Brain (organoid and tissue), 16 donors: ENCODE measurements at places on chromosomes 5 and 9.

GRCh38 chr5:143481697-143482531 lies 78.4 kb upstream of the NR3C1 start:
- DNase-seq = no peak

DNA sequence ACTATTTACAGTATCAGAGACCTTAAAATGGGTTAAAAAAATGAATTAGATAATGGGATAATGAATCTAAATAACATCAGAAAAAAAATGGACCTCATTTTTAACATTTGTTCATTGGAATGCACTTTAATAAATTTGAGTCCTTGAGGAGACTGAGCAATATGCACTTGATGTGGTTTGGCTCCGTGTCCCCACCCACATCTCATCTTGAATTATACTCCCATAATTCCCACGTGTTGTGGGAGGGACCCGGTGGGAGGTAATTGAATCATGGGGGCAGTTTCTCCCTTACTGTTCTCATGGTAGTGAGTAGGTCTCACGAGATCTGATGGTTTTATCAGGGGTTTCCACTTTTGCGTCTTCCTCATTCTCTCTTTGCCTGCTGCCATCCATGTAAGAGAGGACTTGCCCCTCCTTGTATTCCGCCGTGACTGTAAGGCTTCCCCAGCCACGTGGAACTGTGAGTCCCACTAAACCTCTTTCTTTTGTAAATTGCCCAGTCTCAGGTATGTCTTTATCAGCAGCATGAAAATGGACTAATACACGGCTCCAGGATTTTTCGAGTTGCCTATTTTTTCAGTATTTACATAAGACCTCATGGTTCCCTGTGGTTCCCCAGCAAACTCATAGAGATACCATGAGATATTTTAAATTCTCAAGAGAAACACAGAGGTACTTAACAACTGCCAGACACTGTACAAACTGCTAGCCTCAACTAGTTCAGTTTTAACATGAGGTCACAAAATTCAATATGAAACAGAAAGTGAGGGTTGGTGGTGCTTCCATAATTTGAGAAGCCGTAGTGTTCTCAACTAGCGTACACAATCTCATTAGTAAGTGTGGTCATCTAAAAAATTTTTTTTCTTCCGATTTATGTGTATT lies 128.3 kb downstream of the TLE1 start:
- DNase-seq = no peak

GRCh38 chr5:178625679-178626483 lies 969 bp downstream of the CLK4 start:
- DNase-seq = no peak

DNA sequence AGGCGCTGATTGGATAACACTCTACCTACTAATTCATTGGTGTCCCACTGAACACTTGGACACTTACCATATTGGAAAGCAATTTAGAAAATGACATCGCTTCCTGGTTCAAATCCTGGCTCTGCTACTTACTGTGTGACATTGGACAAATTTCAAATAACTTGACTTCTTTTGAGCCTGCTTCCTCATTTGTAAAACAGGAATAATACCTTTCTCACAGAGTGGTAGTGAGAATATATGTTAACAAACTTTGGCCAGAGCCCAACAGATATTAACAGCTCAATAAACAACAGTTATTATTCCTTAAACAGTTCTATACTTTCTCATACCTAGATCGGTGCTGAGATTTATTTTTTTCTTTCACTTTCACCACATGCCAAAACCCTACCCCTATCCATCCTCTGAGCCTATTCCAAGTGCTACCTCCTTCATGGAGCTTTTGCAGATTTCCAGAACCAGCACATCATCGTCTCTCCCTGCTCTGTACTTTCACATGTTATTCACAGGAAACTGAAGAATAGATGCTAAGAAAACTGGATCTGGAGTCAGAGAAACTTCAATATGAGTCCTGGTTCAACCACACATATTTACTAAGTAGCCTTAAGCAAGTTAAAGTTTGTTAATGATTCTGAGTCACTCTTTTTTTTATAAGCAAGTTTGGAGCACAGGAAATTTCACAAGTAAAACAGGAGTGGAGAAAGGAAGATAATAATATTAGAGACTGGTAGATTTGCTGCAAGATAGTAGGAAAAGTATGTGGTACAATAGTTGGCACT lies 92.3 kb downstream of the STRBP start:
- DNase-seq = no peak

- peak; percentile 60 for DNase-seq
Measured at GRCh38 chr9:125756518-125756917, 9.3 kb downstream of the PBX3 start.

GRCh38 chr9:105188746-105189145 lies 55.7 kb upstream of the SLC44A1 start:
- DNase-seq = no peak

GRCh38 chr9:105127863-105128220 lies 116.6 kb upstream of the SLC44A1 start:
- DNase-seq = no peak

GRCh38 chr5:141848744-141849414 lies 29.3 kb downstream of the PCDH1 start:
- DNase-seq = no peak

DNA sequence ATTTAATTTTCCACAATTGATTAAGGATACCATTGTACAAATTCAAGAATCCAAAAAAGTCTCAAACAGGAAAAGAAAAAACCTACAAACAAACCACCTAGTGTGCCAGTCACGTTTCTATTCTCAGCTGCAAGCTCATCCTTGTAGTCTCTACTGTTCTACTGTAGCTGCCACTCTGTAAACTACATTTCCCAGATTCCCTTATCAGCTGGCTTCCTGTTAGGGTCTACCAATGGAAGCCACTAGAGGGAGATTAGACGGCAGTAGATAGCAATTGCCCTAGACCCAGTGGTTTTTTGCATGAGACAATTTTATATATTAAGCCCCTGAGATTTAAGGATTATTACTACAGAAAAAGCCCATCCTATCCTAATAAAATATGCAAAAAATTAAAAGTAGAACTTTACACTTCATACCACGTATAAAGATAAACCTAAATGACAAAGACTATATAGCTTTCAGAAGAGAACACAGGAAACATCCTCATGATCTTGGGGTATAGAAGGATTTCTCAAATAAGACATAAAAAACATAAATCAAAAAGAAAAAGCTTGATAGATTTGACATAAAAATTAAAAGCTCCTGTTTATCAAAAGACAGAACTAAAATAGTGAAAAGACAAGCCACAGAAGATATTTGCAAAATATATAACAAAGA lies 37.4 kb downstream of the P4HA2 start:
- peak; percentile 92 for DNase-seq

DNA sequence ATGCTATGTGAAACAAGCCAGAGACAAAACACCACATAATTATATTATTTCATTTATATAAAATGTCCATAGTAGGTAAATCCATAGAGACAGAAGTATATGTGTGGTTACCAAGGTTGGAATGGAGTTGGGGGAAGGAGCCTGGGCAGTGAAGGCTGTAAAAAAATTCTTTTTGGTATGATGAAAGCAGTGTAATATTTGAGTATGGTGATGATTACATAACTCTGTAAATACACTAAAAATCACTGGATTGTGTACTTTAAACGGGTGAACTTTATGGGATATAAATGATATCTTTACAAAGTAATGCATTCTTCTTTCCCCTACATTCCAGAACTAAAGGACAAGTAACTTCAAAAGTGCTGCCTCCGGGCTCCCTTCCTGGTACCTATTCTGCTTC lies 155.8 kb downstream of the SH3GL2 start:
- no peak for DNase-seq

GRCh38 chr9:106038266-106039001 lies 344.1 kb downstream of the TMEM38B start:
- no peak for DNase-seq

DNA sequence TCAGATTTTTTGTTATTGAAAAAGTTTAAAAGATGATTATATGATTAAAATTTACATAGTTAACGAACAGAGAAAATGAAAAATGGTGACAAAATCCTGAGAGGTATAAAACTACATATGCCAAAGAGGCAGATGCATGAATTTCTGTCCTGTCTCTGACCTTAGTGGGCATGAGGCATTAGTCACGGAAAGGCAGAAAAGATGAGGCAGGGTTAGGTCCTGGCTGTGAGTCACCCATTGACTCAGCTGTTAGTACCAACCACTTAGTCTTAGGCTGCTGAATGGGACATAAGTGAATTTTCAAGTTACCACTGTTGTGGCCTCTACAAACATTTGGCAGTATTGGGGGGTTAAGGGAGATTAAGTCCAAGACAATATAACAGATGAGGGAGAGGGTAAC lies 33.1 kb downstream of the RASA1 start:
- no peak for DNase-seq

GRCh38 chr5:114427204-114427603 lies 65.3 kb downstream of the KCNN2 start:
- no peak for DNase-seq

DNA sequence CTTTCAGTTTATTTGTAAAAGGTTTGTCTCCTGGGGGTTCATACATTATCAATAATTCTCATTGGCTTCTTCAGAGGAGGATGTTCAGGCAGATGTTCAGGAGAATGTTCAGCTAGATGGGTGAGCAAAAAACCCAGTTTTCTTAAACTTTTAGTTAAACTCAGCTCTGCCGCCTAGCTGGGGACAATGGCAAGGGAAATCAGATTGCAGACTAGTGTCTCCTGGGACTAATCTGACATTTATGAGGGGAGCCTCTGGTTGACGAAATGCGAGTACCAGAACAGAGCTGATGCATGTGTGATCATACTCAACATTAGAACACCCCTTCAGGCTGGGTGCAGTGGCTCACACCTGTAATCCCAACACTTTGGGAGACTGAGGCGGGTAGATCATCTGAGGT lies 314.4 kb downstream of the ARL15 start:
- no peak for DNase-seq

DNA sequence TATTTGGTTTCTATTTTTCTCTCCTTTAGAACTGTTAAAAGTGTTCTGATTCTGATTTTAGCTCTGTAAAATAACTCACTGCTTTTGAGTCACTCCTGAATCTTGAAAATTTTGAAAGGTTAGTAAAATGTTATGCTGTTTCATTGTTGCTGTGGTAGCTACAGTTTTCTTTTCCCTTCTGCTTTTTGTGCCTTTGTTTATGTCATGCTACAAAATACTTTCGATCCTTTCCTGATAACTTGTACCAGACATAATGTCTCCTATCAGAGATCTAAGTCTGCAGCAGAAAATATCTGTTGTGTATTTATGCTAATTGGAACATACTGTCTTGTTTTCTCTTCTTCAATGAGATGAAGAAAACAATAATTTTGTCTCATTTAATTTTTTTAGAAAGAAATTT lies 26.9 kb upstream of the CEP120 start:
- peak; percentile 4 for DNase-seq

DNA sequence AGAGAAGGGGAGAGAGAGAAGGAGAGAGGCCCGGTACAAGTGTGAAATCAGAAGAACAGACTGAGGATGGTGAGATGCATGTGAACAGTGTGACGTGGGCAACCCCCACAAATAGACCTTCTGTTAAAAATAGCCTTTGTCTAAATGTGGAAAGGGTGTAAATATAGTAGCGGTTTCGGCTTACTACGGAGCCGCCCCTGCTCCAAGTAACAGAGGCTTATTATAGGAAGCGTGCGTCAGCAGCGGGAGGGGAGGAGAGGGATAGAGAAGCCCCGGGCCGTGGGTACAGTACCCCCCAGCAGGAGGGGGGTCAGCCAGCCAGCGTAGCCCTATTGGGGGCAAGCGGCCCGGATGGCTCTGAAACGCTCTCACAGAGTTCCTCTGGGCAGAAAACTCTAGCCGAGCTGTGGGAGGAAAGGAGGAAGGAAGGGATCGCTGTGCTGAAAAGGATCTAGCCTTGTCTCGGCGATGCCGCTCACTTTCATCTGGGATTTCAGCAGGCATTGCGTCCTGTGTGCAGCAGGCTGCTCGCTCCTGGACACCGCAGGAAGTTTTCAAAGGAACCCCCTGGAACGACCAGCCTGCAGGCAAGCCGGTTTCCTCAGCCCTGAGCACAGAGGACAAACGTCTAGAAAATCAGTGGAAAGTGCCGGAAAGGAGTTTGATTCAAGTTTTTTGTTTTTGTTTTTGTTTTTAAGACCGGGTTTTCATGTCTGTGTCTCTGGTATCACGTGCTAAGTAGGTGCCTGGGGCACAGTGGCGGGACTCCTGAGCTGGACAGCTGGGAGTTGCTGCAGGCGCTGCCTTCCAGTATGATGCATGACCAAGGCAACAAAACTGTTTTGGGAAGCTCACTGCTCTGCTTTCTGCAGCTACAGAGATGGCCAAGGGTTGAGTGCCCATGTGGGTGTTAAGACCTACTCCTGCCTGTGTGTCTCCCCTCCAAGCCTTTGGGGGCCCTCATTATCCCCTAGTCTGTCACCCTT lies 146.6 kb downstream of the SEC61B start:
- DNase-seq = peak; percentile 65

GRCh38 chr9:37761511-37761910 lies 7.9 kb downstream of the TRMT10B start:
- no peak for DNase-seq

- no peak for DNase-seq
Measured at GRCh38 chr9:129349665-129349947, 171.5 kb upstream of the IER5L start.

DNA sequence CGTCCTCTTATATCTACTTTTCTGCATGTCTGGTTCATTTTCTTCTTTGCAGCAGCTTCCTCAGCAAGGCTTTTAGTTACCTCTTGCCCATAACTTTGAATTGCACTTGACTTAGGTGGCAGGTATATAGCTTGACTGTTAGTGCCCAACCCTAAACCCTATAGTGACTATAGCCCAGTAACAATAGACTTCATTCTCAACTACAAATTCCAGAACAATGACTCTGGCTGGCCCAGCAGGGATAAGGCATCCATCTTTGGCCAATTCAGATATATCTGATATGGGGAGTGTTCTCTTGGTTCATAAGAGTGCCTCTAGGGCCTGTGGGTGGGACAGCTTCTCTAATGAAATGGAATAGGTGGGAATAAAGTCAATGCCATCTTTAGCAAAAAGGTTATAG lies 246.2 kb downstream of the DMRT2 start:
- no peak for DNase-seq

DNA sequence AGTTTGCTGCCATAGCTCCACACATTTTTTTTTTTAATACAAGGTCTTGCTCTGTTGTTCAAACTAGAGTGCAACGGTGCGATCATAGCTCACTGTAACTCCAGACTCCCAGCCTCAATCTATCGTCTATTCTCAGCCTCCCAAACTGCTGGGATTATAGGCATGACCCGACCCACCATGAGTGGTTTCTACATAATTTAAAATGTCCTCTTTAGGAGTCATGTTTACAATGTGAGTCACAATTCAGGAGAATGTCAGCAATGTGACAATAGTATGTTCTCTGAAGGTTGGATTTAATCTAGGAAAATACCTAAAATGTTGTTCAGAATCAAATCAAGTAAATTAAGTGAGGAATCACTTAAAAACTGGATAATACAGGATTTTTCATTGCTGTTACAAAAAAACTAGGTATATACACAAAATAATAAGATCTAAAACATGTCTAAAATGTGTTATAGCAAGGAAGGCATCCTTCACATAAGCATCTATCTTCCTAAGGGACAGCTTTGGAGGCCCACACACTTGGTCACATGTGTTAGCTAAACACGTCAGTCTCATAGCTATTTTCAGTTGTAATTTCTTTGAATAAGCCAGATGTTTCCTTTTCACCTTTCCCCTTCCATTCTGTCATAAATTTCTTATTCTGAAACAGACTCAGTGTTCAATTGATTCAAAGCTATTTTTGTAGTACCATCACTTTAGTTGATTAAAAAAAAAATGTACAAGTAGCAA lies 30.0 kb upstream of the ELAVL2 start:
- no peak for DNase-seq
